ENCODE measurements at places on chromosomes 5 and 9.

DNA sequence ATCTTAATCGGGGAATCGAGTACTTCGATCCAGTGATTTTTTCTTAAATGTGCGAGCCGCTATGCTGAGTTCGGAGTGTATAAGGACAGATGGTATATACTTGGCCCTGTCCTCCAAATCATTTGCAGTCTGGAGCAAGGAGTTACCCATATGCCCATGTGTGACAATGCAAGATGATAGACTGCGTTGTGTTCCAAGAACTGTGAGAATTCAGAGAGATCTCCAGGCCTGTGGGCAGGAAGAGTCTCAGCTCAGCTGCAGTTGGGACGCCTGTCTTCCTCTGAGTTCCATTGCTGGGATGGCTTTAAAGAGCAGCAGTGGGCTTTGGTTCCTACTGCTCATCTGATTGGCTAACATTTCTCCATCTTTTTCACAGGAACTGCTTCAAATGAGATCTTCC lies 106.6 kb downstream of the ADAMTS16 start:
- DNase-seq, result no peak

GRCh38 chr9:135018306-135018915 lies 69.1 kb upstream of the OLFM1 start:
- no peak for DNase-seq

- DNase-seq, result no peak
Observed at GRCh38 chr9:5988265-5988664, 27.2 kb downstream of the RANBP6 start.

- DNase-seq, result no peak
Observed at GRCh38 chr9:133830310-133830709, 92.2 kb upstream of the SARDH start.

- DNase-seq, result no peak
Observed at GRCh38 chr9:135937521-135938489, 23.4 kb downstream of the UBAC1 start.

DNA sequence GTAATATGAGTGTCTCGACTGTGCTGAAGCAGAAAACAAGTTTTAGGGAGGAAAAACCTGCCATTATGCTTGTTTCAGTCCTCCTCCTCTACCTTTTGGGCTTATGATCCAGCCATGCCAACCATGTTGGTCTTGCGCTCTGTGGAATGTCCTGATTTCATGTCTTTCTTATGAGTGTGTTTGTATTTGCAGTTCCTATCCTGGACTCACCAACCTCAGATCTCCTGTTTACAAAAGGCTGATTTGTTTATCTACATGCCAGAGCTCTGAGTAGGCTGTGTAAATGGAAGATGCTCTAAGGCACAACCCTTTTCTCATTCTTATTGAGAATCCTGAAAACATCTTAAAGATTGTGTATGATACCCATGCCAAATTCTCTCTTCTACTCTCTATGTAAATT lies 138.6 kb downstream of the ARHGEF28 start:
- DNase-seq, result no peak

- DNase-seq, result no peak
Observed at GRCh38 chr5:124419531-124419930, 326.9 kb downstream of the ZNF608 start.

All from GM06990 (cell line).